Mesothelial cell of epicardium (in vitro differentiated cells): ENCODE measurements at places on chromosomes 5 and 9.

- DNase-seq: no peak
Observed at GRCh38 chr9:98603821-98604383, 104.8 kb downstream of the GABBR2 start.

GRCh38 chr5:172713113-172713808 lies 57.7 kb downstream of the DUSP1 start:
- DNase-seq: peak; percentile 62

GRCh38 chr9:114691046-114691955 lies 9.3 kb upstream of the TEX48 start:
- no peak for DNase-seq

DNA sequence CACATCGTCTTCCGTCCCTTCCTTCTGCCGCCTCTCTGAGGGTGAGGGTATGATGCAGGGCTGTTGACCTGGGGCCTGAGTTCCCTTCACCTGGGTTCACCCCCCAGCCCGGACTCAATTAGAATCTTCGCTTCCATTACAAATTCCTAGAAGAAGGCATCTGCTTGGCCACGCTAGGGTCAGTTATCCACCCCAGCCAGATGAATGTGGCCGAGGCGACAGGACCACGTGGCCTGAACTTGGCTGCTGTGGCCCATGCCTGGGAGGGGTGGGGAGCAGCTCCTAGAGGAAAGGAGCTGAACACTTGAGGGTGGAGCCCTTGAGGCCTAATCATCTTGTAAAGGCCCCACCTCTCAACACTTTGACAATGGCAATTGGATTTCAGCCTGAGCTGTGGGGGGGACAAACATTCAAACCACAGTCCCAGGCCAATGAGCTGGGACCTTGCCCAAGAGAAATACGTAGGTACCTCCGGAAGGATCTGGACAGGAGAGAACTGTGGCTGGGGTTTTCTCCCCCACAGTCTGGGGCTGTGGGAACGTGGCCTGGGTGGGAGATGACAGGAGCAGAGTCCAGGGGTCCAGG lies 90.6 kb upstream of the ADAMTS2 start:
- DNase-seq: no peak

- DNase-seq: no peak
Observed at GRCh38 chr5:158516521-158516920, 583.2 kb downstream of the EBF1 start.

DNA sequence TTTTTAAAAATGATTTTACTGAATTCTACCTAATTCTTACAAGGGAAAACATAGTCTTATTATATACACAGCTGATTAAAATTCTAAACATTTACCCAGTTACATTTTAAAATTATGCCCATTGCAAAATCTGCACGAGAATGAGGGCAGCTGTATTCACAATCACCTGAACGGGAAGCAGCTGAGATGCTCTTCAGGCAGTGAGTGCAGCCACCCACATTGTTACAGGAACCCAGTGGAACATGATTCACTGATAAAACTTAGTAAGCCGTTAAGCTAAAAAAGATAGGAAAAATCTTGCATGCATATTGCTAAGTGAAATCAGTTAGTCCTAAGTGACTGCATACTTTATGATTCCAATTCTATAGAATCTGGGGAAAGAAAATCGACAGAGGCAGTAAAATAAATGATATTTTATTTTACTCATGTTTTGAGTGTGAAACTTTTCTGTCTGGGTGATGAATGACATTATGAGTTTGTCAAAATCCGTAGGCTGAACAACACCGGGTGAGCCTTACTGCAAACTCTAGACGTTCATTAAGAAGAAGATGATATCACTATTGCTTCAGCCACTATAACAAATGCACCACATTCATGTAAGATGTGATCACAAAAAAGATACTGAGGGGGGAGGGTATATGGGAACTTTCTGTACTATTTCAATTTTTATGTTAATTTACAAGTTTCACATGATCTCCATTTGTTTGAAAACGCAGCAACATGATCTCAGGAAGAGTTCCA lies 39.1 kb upstream of the FLT4 start:
- no peak for DNase-seq

- no peak for DNase-seq
Observed at GRCh38 chr5:80161165-80161564, 94.7 kb downstream of the SERINC5 start.

- DNase-seq: no peak
Observed at GRCh38 chr9:8857068-8857925, 1057.7 kb upstream of the DMAC1 start.

GRCh38 chr9:7935681-7936080 lies 136.1 kb upstream of the DMAC1 start:
- no peak for DNase-seq

- no peak for DNase-seq
Observed at GRCh38 chr5:40939753-40940152, 30.5 kb downstream of the C7 start.

DNA sequence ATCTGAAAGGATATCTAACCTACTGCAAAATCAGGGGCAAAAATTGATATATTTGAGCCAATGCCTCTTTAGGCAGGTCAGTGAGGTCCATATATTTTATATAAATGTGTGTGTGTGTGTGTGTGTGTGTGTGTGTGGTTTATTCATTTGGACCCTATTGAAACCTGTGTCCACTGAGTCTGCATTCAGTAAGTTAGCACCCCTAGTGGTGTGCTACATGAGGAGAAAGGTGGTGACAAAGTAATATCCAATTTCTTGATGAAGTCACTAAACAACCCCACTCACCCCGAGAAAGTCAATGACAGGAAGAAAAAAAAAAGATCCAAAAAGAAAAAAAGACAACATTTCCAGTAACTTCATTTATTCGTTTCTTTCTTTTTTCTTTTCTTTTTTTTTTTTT lies 4.1 kb downstream of the FBXW11 start:
- DNase-seq: no peak

GRCh38 chr5:68325065-68325580 lies 109.6 kb downstream of the PIK3R1 start:
- no peak for DNase-seq

DNA sequence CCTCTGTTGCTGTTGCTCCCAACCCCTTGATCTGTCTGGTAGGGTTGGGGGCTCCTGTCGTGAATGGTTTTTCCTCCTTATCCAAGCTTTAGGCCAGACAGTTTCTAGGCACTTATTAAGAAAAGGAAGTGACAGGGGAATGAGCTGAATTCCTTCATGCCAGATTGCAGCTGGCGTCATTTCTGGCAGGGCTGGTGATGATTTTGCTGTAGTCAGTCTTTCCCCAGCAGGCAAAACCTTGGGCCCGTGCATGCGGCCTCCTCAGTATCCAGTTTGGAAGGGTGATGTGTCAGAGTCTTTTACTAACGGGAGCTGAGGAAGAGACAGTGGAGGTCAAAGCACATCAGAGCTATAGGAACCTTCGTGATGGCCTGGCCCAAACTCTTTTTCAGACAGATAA lies 58.8 kb downstream of the COL27A1 start:
- no peak for DNase-seq

DNA sequence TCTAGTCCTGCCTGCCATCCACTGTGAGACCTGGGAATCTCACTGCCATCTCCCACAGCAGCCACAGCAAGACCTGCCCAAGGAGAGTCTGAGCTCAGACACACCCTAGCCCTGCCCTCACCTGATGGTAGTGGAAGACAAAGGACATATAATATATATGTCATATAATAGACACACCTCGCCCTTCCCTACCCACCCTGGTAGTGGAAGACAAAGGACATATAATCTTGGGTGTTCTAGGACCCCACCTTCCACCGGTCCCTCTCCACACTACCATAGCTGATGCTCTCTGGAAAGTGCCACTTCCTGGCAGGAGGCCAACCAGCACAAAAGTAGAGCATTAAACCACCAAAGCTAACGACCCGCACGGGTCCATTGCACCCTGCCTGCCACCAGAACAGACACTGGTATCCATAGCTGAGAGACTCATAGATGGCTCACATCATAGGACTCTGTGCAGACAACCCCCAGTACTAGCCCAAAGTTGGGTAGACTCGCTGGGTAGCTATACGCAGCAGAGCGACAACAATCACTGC lies 545.6 kb downstream of the CAAP1 start:
- no peak for DNase-seq

DNA sequence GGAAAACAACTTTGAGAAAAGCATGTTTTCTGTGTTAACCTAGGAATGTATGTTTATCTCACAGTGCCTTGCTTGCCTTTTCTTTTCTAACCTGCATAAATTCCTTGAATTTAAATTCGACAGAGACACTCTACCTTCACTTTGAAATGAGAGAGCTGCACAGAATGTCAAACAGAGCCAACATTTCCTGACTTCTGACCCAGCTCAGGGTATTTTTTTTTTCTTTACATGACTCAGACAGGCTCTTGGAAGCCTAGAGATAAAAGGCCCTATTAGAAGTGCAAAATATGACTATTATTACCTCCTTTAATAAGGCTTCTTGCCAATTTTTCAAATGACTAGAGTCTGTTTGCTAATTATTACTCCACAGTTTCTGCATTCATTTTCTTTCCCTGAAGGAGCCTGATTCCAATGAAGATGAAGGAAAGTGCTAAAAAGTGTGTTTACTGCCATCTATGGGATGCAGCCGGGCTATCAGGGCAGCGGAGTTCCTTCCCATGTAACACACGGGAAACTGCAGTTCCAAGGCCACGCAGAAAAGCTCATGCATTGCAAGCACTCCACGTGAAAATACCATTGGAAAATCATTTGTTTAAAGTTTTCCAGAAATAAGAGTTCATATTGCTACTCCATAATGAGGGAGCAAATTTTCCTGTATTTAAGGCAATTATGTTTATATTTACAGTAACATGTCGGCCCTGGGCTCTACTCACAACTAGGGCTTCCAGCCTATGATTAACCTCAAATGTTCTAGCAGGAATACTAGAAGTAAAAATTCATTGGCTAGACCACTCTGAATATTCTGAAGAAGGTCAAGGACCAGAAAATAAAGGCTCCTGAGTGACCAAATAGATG lies 485.6 kb downstream of the ZSWIM6 start:
- DNase-seq: no peak

DNA sequence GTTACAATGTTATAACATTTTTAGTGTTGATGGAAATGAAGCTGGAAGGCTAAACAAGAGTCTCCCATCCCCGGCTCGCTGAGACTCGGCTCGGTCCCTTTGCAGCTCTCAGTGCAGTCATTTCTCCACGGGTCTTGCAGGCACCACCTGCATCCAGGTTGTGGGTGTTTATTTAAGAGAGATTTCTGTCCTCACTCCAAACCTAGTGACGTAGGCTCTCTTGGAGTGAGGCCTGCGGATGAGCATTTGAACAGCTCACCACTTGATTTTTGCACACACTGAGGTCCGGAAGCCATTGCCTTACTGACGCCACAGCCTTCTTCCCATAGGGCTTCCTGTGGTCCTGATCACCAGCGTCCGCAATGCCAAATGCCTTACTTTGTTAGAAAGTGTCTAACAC lies 197.7 kb upstream of the OTULINL start:
- DNase-seq: no peak

- no peak for DNase-seq
Observed at GRCh38 chr5:146643776-146644175, 127.8 kb upstream of the GPR151 start.

GRCh38 chr5:92941806-92942205 lies 639.2 kb downstream of the NR2F1-AS1 start:
- DNase-seq: no peak

DNA sequence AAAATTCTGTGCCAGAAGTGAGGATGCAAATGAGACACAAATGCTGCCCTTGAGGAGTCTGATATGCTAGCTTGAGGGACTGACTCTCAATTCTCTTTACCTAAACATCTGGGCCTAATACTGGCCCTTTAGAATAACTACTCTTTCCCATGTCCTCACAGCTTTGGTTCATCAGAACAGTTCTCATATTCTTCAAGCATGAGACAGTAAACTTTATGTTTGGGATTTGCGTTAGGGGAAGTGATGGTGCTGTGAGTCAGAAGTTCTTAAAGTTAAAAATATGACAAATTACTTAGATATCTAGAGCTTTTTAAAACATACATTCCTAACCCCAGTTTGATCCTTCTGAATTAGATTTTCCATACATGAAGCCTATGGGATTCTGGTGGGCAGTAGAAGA lies 665.0 kb upstream of the RGMB start:
- no peak for DNase-seq

DNA sequence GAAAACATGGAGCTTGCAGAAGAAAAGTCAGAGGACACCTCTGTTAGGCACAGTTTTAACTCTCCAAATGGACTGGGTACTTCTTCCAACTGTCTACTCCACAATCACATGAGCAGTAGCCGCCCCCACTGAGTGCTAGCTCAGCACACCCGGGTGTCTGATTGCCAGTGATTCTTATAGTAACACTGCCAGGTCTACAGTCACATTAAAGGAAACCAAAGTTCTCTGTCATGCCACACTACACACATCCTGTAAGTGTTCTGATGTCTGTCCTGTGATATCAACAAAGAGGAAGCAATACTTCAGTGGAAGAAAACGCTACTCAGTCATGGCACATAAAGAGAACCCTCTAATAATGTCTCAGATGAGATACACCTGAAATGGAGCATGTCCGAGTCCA lies at the start of gene HAVCR2:
Gene HAVCR2 (minus strand): TSS at position 69 of the 400 bp plus-strand sequence. CDS start 61 bp downstream, at position 8.
- no peak for DNase-seq

DNA sequence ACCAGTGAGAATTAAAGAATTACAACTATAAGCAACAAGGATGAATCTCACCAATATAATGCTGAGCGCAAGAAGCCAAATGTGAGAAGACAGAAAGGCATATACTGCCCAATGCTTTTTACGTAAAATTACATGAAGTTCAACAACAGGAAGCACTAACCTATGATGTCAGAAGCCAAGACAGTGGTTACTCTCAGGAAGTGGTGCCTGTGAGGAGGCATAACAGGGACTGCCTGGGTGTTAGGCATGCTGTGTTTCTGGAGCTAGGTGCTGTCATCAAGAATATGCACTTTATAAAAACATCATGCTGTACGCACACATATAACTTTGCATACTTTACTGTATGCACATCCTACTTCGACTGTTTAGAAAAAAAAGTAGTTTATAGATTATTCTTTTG lies 30.1 kb downstream of the FRMD3 start:
- DNase-seq: no peak

DNA sequence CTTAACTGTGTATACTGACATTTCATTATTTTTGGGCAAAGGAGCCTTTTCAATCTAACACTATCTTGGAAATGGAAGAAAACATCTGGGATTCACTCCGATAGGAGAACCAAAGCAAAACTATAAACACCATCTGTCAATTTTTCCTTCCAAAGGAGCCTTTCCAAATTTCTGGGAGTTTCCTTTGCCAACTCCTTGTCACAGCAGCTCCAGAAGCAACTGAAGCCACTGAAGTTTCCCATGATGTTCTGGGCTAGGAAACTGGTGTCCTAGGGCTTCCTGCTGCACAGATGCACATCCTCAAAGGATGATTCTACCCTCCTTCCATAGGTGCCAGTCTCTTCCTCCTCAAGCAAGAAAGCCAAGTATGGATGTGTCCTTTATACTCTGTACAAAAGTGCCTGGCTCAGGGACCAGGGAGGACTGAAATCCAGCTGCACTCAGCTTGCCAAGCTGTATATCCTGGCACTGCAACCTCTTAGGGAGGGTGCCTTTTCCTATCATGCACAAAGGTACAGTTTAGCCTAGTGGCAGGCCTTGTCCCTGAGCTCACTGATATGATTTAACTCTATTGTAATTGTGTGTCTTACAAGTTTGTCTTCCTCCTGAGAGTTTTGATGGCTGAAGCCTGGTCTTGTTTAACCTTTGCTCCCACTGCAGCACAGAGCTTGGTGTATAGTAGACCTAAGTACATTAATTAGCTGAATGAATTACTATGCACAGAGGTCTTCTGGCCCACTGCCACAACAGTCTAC lies 8.4 kb upstream of the UBAP1 start:
- no peak for DNase-seq

- DNase-seq: no peak
Observed at GRCh38 chr5:18244309-18244708, 610.0 kb downstream of the TAF11L14 start.

- no peak for DNase-seq
Observed at GRCh38 chr5:67591491-67591890, 394.9 kb upstream of the CD180 start.
